Chondrocyte (in vitro differentiated cells): ENCODE measurements at places on chromosomes 5 and 9. TPM values are rescaled to one million over a fixed set of nuclear protein-coding genes. Genes with fewer than 3 reads are reported as not detected.

LCN1 gene
- total RNA-seq: 0.60 TPM in 1 of 3 replicates, not detected in the others

SLCO4C1 gene
- 0.10 to 0.15 TPM (median 0.15 TPM) in 3 replicates for total RNA-seq

GRCh38 chr5:120083851-120084542 is 380.1 kb upstream of the PRR16 start:
- no peak overlapping the region for H3K4me3 ChIP-seq
- H3K27me3 ChIP-seq: peaks cover 21% of the 10 kb centered on the region
- H3K36me3 ChIP-seq: no peaks in the 10 kb centered on the region
- H3K4me1 ChIP-seq: no peaks in the 10 kb centered on the region
- DNase-seq: no peak

PTGS1 gene
- total RNA-seq: 0.59 to 2.7 TPM (median 0.97 TPM) in 3 replicates

GRCh38 chr5:37619353-37619752 is 220.5 kb downstream of the GDNF start:
- peaks cover 15% of the 10 kb centered on the region for H3K4me1 ChIP-seq
- H3K27me3 ChIP-seq: no peaks in the 10 kb centered on the region
- no peak overlapping the region for H3K4me3 ChIP-seq
- H3K27ac ChIP-seq: peak overlapping the region; percentile 43
- DNase-seq: no peak
